NCI-H1694 (cell line): ENCODE measurements at places on chromosomes 11 and 22.

DNA sequence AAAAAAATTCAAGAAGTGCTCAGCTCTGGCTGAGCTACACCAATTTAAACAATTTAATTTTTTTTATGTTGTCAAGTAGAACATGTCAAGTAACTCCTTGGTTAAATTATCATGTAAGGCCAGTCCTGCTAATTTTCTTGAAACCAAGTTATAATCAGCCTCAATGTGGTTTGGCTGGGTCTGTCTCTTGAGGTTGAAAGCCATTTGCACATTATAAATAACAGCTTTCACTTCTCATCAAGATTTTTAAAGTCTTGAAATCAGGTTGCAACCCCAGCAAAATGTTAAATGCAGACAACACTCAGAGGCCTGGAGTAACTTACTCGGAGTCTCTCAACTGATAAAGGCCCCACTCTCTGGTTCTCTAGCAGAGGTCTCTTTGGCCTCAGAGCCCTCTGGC is 324.4 kb downstream of the BRD1 start:
- DNase-seq = no peak

DNA sequence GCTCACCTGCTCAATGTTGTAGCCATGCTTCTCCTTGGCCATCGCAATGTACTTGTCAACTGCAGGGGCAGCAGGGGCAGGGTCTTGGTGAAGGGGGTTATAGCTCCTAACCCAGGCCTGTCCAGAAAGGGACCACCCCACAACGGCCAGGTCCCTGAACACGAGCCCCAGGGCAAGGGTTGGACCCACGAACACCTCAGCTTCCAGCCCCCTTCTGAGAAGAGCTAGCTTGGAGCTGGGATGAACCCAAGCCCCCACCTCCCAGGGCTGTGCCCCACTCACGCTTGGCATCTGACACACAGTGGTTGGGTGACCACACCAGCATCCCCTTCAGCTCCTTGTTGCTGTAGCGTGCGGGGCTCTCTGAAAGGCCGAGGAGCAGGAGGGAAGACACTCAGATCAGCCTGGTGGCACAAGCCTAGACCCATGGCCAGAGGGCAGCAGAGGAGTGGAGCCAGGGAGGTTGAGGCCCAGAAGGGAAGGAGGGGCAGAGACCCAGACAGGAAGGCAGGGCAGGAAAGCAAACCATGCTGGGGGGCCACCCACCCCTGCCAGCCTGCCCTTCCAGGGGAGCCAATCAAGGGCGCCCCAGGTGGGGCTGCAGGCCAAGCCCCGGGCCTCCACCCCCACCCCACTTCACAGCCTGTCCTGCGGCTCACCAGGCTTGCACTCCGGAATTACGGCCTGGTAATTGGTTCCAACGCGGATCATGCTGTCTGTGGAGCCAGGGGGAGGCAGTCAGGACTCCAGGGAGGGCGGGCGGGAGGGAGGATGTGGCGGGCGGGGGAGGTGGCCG is 1.9 kb downstream of the RCOR2 start:
- DNase-seq = no peak

DNA sequence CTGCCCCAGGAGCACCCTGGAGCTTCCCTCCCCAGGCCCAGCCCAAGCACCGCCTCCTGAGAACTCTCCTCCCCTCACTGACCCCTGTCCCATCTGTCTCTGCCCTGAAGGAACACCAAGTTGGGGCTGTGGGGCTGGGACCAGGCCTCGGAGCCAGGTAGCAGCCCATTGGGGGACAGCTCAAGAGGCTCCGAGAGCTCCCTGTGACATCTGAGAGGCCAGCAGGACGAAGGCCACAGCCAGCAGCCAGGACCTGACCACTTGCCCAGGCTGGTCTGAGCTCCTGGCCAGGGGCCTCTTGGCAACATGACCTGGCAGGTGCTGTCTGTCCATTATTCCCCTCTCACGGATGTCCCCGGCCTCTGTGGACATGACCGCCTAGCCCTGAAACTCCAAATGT is 33.7 kb downstream of the IGF2 start:
- no peak for DNase-seq

DNA sequence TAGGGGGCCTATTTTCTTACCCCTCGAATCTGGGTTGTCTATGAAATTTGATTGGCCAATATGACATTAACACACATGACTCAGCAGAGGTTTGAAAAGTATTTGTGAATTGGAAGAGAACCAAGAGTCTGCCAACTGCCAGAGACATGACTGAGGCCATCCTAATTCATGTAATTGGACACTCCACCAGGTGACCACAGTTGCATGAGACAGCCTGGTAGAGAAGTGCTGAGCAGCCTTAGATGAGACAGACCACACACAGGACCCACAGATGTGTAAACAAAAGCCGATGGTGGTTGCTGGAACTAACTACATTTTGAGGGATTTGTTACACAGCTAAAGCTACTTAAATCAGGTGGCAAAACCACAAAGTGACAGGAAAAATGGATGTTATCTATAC is 855 bp upstream of the MS4A5 start:
- DNase-seq = no peak

DNA sequence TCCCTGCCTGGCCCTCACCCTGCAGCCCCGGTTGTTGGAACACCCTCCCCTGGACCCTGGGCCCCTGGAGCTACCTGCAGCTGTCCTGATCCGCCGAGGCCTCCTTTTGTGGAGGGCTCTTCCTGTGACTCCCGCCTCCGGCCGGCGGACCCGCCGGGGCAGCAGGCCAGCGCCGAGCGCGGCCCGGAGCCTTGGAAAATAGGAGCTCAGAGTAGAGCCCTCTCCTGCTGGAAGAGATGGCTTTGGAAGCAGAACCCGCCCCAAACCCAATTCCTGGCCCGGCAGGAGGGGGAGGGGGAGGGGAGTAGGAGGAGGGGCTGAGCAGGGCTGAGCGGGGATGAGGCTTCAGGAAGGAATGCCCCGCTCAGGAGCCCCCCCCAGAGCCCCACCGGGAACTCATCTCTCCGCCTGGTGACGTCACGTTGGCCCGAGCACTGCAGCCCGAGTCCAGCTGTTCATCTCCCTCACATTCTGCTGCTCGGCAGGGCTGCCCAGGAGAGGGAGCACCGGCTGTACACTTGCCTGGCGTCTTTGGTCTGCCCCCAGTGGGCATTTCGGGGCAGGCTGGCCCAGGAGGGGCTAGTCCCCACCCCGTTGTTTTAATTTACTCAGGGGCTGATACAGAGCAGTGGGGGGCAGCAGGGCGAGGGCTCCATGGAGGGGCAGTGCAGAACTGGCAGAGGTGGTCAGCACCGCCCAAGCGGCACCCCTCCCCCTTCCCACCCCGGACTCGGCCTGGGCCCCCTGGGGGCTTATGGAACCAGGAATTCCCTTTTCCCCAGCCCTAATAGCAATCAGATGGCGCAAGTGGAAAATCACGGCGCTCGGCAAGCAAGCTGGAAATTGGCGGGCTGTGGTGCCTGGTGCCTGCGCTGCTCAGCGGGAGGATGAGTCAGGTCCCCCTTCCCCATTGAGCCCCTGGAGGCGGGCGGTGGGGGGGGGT is at the start of gene MRGPRF:
Gene MRGPRF, minus strand, starts transcription at position 238 of the 943 bp plus-strand sequence. CDS start 3,345 bp downstream, outside the sequence.
- no peak for DNase-seq

- no peak for DNase-seq
These were observed 4.6 kb upstream of the GALR3 start for GRCh38 chr22:37818409-37819104.

DNA sequence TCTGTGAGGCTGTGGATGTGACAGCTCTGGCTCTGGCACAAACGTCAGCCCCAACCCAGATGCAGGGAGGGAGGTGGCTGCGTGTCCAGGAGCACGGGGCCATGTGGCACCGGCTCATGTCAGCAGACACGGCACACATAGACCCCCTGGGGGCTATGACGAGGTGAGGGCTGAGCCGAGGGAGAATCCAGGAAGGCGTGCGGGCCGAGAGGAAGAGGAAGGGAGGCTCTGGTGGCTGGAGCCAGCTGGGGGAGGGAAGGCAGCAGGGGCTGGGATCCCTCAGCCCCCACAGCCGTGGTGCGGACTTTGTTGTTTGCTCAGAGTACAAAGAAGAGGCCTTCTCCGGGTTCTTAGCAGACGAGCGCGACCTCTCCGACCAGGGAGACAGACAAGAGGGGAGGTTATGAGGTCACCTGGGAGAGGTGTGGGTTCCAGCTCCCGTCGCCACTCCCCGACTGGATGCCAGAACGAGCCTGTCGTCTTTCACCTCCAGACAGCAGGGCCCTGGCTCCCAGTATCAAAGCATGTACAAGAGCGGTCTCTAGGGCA is 46.1 kb downstream of the CDKN1C start:
- no peak for DNase-seq

GRCh38 chr22:21698430-21699329 is 32.9 kb downstream of the PPIL2 start:
- no peak for DNase-seq

GRCh38 chr11:130785380-130786116 is 130.7 kb downstream of the SNX19 start:
- DNase-seq = no peak

GRCh38 chr11:94975599-94975998 is 2.1 kb downstream of the KDM4D start:
- DNase-seq = no peak

GRCh38 chr11:61828629-61829407 is 718 bp downstream of the FADS2 start:
- DNase-seq = no peak

GRCh38 chr22:26360169-26360885 is 68.7 kb upstream of the ASPHD2 start:
- peak; percentile 77 for DNase-seq

GRCh38 chr11:72579816-72580641 is 94.2 kb downstream of the PDE2A start:
- DNase-seq = no peak

DNA sequence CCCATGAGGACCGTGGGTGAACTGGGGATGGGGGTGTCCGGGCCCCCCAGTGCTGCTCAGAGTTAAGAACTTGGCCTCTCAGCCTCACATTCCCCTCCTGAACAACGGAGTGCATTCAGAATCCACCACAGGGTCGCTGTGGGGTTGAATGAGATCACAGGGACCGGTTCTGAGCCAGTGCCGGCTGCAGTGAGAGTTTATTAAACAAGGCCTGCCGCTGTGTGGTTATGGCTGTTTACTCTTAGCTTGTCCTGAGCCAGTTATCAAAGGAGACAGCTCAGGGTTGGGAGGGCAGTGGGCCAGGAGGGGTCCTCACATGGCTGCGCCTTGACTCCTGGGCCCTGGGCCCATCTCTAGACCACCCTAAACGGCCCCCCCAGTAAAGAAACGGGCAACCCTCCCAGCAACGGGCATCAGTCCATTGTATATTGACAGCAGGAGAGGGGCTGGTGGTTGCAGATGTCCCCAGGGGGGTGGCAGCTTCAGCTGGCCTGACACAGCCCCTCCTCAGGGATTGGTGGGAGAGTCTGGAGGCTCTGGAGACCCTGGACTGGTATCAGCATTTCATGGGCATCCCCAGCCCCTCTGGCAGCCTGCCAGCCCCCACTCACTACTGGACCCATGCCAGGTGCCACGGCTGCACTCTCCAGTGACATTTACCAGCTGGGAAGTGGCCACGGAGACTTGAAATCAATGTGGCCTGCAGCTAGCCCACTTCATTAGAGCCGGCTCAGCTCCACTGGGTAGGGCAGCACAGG is 15.1 kb upstream of the CABP7 start:
- DNase-seq = peak; percentile 54

- peak; percentile 11 for DNase-seq
These were observed at the start of gene GRK3 for GRCh38 chr22:25564320-25564978. Gene GRK3, plus strand, starts transcription at chr22:25564675. Its CDS starts 366 bp downstream, at chr22:25565041.

- DNase-seq = peak; percentile 12
These were observed 18.2 kb upstream of the OR10W1 start for GRCh38 chr11:58286249-58286648.

GRCh38 chr11:43315966-43316365 is 4.2 kb downstream of the API5 start:
- no peak for DNase-seq

GRCh38 chr22:19973551-19974267 is 32.1 kb upstream of the TXNRD2 start:
- DNase-seq = no peak

GRCh38 chr11:3196161-3197043 is 22.2 kb downstream of the MRGPRG start:
- no peak for DNase-seq

GRCh38 chr11:45603946-45604682 is 61.3 kb downstream of the CHST1 start:
- DNase-seq = no peak

DNA sequence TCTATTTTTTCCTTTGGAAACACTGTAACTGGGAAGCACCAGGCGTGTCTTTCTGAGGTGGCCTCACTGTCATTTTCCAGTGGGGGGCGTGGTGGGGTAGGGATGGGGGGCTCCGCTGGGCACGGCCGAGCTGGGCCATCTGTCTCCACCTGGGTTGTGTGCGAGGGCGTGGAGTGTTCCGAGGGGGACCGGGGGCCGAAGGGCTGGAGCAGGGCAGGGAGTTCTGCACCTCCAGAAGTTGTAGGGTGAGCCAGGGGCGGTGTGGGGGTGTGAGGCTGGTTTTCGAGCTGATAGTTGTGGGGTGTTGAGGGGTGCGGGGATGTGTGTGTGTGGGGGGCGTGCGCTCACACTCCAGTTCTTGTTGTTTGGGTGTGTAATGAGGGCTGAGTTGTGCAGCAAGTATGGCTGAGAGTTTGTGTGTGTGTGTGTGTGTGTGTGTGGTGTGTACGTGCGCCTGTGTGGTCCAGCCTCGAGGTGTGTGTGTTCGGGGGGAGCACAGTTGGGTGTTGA is 10.8 kb downstream of the YPEL4 start:
- no peak for DNase-seq

- DNase-seq = no peak
These were observed 7.6 kb upstream of the NDUFV1 start for GRCh38 chr11:67599149-67599548.

DNA sequence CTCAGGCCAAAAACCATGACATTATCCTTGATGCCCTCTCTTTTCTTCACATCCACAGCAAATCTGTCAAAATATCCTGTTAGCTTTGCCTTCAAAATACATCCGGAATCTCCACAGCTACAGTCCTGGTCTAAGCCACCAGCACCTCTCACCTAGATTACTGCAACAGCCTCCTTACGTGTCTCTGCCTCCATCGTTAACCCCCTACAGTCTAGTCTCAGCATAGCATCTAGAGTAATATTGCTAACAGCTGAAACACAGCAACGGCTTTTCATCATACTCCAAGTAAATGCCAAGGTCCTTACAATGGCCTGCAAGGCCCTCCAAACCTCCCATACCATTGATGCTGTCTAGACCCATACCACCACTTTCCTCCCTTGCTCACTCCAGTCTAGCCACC is 4.4 kb downstream of the TSG101 start:
- no peak for DNase-seq

DNA sequence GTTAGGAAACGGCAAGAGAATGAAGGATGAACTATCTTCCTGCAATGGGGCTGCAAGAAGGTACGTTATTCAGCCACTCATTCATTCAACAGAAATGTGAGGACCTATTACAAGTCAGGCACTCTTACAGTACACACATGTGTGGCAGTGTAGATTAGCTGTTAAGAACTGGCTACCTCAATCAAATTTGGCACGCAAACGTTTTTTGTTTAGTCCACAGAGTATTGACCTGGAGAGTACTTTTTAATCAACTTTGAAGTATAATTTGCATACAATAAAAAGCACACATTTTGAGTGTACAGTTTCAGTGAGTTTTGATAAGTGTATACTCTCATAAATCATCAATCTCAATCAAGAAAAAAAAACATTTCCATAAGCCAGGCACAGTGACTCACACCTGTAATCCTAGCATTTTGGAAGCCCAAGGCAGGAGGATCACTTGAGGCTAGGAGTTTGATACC is 24.2 kb downstream of the MRTFA start:
- no peak for DNase-seq
